ENCODE measurements at places on chromosomes 6 and 20. TPM values are rescaled to one million over a fixed set of nuclear protein-coding genes. Genes with fewer than 3 reads are reported as not detected.

DNA sequence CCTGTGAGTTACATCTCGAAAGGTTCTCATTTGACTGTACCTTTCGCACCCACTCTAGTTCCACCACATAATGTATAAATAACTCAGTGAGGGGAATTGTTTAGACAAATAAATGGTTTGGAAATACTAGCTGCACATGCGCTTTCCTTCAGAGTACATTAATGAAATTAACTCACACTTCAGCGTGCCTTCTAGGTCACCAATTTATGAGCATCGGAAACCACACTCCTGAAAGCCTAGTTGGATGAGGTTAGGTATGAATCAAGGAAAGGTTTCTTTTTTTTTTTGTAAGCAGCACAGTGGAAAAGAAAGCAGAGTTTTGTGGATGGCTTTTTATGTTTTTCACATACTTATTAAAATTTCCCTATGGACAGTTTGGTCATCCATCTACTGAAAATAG, 247.8 kb upstream of the TCF21 start:
- DNase-seq = no peak

GRCh38 chr6:3414327-3415081, 42.3 kb downstream of the SLC22A23 start:
- peak; percentile 75 for DNase-seq

DNA sequence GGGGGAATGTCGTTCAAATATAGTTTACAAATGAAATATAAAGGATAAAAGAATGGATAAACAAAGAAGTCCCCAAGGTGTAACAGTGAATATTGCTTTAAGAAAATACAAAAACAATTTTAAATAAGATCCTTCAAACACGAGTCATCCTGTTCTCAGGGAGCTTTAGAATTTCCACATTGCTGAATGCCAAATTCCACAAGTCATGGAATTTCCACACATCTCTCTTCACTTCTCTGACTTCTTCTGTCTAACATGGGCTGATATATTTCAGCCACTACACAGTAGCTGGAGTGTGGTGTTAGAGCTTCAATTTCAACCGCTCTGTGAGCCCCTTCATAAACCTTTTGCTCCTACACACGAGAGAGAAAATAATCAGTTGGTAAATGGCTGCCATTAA, 28.0 kb downstream of the IL22RA2 start:
- DNase-seq = no peak

DNA sequence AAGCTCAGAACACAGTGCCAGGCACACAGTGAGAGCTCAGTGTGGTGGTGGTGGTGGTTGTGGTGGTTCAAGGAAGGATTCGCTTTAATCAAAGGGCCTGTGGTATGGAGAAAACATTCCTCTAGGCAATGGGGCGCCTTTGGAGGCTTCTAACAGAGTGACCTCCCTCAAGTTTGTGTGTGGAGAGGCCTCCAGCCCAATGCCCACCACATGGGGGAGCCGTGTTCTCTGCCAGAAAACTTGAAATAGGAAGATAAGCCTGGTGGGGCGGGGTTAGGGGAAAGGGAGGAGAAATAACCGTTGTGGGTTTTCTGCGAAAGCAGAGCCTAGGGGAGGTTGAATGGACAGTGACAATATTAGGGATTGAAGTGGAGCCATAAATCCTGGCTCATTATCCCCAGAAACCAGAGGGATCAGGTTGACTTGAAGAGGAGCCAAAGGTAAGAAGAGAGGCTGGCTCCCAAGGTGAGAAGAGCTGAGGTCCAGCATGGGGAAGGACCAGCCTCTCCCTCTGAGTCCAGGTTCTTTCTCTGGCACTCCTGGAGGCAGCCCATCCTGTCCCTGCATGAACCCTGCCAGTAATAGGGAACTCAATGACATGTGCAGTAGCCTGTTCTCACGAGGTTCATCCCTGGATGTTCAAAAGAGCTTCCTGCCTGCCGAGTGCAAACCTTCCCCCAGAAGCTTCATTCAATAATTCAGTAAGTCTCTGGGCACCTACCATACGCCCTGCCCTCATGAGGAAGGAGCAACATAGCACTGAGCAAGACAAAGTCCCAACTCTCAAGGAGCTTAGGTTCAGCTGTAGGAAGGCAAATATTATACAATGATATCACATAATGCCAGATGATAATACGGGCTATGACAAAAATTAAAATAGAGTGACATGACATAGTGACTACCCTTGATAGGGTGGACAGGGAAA, 51.4 kb downstream of the TGM2 start:
- no peak for DNase-seq

- no peak for DNase-seq
These were observed 459.7 kb upstream of the HTR1E start for GRCh38 chr6:86477500-86478148.

The BPIFB1 gene
- not detected for total RNA-seq
